Effector memory CD4-positive, alpha-beta T cell (primary cell): ENCODE measurements at places on chromosomes 7 and 10.

DNA sequence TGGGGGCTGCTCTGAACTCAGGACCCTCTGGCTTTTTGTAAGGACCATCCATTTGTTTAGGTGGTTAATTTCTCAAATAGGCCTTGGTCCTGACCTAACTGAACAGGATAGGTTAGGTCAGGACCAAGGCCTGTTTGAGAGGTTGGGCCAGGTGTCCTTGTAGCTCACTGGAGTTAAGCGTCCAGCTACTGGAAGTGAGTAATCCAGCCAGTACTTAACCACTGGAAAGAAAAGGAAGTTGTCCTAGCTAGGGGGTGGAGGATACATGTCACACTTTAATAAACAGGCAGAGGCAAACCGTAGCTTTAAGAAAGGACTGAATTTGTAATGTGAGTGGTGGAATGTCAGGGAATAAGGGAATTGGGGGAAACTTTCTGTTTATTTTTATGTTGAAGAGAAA is 96.0 kb downstream of the GPR85 start:
- no peak for DNase-seq

- no peak for DNase-seq
Observed at GRCh38 chr10:85284778-85285770, 956.7 kb downstream of the CCSER2 start.

DNA sequence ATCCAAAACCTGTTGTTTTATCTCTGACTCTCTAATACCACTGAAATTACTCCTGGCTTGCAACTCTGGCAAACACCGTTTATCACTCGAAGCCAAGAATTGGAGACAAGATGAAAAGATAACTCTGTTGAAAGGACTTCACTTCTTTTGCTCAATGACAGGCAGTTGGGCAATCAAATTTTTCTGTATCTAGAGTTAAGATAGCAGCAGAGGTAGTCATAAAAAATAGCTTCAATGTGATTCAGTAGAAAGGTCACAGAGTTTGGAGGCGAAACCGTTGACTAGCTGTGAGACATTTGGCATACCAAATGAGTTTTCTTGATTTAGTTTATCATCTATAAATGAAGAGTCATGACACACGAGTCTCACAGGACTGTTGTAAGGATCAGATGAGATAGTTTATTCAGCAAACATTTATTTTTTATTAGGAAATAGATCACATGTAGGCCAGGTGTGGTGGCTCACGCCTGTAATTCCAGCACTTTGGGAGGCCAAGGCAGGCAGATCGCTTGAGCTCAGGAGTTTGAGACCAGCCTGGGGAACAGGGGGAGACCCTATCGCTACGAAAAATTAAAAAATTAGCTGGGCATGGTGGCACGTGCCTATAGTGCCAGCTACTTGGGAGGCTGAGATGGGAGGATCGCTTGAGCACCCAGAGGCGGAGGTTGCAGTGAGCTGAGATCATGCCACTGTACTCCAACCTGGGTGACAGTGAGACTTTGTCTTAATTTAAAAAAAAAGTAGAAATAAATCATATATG is 23.6 kb downstream of the AKR1B1 start:
- DNase-seq = no peak

DNA sequence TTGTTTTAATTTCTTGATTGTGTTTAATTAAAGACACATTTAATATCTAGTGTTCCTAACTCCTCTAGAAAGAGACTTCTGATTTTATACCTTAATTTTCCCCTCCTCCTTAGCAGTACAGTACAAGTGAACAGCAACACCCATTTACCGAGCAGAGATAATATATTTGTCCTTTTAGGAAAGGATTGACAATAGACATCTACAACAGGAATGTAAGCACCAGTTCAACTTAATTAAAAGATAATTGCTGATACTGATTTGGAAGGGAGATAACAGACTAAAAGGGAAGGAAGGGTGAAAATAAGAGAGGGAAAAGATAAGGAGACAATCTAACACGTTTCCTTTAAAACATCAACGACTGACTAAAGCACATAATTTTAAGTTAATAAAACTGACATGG is 119.3 kb downstream of the SRPK2 start:
- no peak for DNase-seq

DNA sequence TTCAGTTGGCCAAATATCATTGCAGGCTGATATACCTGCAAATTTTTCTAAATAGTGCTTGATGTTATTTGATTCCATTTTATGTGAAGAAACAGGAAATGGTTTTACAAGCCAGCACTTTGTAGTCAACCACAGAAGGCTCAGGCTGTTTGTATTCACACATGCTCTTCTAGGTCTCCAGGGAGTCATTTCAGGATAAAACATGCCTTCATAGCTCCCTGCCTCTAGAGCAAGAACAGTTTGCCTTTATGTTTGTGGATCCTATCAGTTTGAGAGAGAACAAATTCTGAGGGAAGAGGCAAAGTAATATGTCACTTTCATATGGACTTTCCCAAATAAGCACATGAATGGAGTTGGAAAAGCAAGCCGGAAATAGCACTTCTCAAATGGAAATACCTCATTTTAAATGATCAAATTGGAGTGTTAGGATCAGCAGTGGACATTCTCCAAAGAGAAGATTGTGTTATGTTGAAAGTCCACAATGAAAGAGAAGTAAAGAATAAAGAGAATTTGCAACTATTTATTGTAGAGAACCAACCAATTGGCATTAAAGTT is 277.6 kb downstream of the KCND2 start:
- no peak for DNase-seq

DNA sequence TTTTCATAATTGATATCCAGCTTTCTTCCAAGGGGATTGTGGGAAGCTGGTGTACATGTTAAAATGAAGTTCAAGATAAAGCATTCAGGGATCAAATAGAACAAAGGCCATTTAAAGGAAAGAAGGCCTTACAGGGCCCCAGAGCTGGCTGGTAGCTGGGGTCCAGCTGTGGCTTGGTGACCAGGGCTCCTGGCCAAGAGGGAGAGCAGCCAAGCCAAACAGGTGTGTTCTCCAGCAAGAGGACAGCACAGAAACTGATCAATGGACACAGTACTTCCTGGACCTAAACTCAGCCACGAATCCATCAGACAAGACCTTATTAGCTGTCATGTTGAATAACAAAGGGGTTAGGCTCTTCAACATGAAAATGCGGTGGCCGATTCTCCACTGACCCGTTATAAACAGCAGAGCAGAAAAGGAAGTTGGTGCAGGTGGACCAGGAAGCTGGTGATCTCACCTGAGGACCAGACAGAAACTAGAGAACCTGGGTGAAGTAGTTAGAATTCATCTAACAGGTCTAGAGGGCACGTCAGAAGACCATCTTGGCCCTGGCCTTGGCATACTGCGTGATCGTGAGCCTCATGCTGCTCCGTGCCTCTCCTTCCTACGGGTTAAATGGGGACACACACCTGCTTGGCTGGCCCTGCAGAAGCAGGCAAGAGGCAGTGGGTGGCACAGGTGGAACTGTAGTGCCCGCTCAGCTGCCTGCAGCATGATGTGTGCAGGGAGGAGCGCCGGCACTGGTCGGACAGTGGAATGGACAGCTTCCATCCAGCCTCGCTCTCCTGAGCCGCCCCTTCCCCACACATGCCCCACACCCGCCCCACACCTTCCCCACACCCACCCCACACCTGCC is 53.8 kb downstream of the PARP12 start:
- DNase-seq = no peak

- DNase-seq = no peak
Observed at GRCh38 chr10:55668326-55668922, 692.6 kb downstream of the ZWINT start.

- DNase-seq = no peak
Observed at GRCh38 chr10:70354100-70354499, 28.3 kb downstream of the LRRC20 start.

DNA sequence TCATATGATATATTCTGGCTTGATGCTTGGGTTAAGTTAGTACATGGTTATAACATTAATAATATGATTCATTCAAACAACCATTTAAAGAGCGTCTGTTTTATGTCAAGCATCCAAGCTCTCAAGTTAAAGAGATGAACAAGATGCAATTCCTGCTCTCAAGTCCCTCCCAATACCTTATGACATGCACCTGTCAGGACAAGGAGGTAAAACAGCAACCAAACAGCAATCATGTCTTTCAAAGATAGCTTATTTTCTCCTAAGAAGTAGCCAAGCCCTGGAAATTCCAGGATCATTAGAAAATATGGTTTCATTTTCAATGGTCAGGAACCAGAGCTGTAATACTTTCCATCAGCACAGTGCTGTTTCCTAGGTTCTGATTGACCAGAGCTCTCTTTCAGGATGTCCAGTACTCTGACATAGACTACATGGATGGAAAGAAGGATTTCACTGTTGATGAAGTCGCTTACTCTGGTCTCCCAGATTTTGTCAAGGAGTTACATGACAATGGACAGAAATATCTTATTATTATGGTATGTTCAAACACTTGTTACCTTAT is 29.0 kb downstream of the MGAM2 start:
- DNase-seq = no peak

DNA sequence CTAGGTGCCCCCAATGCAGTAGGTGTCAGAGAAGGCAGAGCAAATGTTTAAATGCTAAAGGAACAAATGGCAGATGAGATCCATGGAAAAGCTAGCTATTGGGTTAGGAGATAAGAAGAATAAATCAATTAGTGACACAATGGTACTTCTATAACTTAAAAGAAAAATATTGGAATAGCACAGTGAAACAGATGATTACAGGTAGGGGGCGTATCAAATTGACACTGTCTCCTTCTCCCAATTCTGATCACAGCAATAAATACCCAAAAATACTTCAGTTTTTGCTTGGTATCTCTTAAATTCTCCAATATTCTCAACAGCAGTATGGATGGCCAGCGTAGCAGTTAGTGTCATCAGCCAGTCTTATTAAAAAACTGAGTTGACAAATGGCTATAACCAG is 5.2 kb downstream of the FRA10AC1 start:
- DNase-seq = no peak

DNA sequence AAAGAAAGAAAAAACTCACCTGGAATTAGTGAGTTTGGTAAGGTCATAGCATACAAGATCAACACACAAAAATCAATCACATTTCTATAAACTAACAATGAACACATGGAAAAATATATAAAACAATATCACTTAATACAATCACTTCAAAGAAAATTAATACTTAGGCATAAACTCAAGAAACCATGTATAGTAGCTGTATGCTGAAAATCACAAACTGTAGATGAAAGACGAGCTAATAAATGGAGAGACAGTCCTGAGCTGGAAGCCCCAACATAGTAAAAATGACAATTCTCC is 113.8 kb upstream of the RHEB start:
- no peak for DNase-seq

- DNase-seq = no peak
Observed at GRCh38 chr7:25476863-25477499, 248.7 kb upstream of the NPVF start.

DNA sequence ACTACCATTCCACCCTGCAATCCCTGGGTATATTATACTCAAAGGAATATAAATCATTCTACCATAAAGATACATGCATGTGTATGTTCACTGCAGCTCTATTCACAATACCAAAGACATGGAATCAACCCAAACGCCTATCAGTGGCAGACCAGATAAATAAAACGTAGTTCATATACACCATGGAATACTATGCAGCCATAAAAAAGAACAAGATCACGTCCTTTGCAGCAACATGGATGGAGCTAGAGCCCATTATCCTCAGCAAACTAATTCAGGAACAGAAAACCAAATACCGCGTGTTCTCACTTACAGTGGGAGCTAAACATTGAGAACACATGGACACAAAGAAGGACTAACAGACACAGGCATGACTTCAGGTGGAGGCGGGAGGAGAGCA is 138.3 kb downstream of the DYNC2I1 start:
- no peak for DNase-seq

GRCh38 chr10:79400146-79401004 is 45.0 kb downstream of the ZCCHC24 start:
- DNase-seq = peak; percentile 14

DNA sequence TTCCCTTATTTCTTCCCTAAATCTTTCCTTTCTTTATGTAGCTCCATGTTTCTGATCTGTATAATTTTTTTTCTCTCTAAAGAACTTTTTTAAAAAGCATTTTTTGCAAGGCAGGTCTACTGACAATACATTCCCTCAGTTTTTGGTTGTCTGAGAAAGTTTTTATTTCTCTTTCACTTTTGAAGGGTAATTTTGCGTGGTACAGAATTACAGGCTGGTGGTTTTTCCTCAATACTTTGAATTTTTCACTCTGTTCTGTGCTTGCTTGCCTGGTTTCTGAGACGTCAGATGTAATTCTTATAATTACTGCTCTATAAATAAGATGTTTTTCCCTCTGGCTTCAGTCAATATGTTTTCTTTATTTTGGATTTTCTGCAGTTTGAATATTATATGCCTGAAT is 205.4 kb upstream of the VSTM2A start:
- DNase-seq = no peak

GRCh38 chr10:173741-174140 is 38.5 kb downstream of the ZMYND11 start:
- no peak for DNase-seq

GRCh38 chr7:28157831-28158416 is 22.7 kb downstream of the JAZF1 start:
- no peak for DNase-seq

DNA sequence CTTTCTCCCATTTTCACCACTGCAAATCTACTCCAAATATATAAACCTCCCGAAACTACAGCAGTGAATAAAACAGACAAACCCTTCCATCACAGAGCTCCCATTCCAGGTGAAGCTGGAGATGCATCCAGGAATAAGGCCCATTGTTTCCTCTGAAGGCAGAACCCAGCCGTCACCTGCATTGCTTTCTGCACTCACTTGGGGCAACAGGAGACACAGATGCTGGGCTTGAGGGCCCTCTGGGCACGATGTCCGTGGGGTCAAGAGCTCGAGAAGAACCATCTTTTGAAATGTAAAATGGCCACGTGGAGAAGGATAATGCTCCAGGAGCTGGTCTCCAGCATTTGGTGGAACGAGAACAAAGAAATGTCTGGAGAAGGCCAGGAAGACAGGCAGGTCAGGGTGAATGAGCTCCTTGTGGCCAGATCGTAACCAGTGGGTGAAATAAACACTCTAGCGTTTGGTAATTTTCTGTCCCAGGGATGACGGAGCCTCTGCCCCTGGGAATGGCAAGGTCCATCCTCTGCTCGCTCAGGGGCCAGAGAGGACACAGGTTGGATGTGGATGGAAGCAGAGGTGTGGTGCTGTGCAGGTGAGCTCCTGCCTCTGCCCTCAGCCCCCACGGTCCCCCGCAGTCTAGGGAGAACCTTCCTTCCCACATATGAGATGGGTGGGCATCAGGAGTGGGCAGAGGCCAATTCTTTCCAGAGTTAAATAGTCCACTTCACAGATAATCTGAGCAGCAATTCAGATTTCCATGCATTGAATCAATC is 556.1 kb downstream of the DNAJB6 start:
- DNase-seq = no peak
